HuH-7 (cell line): ENCODE measurements at places on chromosomes 7 and 10.

GRCh38 chr10:87846023-87846422 lies 17.3 kb downstream of the KLLN start:
- no peak for DNase-seq

- DNase-seq = no peak
Observed at GRCh38 chr7:38675494-38676106, 44.4 kb upstream of the AMPH start.

DNA sequence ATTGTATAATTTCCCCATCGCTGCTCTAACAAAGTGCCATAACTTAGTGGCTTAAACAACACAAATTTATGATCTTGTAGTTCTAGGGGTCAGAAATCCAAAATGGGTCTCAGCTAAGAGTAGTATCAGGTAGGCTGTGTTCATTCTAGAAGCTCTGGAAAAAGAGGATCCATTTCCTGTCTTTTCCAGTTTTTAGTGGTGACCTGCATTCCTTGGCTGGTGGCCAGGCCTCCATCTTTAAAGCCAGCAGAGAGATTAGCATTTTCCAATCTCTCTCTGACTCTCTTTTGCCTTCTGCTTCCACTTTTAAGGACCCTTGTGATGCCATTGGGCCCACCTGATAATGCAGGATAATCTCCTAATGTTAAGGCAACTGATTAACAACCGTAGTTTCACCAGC lies 41.0 kb upstream of the C10orf120 start:
- DNase-seq = no peak

- no peak for DNase-seq
Observed at GRCh38 chr7:157877298-157878090, 540.7 kb downstream of the DNAJB6 start.

DNA sequence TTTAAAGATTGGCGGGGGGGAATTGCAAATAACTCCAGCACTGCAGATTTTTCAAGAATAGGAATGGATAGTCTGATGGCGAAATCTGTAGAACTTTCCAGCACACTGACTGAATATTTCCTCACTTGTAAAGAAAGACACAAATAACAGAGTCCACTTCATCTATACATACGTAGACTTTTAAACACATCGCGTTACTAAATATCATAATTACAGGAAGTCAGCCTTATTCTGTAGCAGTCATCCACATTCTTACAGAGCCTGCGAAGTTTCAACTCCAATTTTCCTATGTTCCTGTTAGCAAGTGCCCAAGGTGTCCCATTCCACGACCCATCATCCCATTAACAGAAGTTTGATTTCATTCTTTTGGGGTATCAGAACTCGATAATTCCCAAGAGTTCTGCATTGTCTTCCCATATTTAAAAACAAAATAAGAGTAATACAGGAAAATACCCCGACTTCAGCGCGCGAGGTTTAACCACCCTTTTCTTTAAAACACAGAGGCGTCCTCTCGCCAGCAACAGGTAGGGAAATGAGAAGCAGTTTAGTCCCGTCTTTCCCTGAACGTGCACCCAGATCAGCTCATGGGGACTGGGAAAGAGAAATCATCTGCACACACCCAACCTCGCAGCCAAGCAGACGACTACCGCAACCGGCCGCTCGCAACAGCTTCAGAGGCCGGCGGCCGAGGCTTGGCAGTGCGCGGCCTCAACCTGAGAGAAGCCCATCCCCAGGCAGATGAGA lies 880 bp downstream of the HERC4 start:
- DNase-seq = no peak

DNA sequence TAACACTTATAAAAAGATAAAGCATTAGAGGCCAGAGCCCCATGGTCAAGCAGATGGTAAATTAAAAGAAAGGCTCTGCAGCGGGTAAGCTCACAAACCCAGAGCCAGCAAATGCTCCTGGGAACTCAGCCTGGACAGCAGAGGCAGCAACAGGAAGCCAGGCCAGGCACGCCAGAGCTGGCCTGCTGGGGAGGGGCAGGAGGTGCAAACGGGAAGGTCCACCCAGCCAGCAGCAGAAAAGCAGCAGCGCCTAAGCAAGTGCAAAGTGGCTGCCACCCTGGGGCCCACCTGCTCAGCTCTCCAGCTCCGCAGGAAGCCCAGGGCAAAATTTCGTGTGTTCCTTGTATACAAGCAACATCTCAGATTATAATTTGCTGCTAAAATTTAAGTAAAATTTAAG lies 82.7 kb upstream of the GPR22 start:
- DNase-seq = peak; percentile 39

DNA sequence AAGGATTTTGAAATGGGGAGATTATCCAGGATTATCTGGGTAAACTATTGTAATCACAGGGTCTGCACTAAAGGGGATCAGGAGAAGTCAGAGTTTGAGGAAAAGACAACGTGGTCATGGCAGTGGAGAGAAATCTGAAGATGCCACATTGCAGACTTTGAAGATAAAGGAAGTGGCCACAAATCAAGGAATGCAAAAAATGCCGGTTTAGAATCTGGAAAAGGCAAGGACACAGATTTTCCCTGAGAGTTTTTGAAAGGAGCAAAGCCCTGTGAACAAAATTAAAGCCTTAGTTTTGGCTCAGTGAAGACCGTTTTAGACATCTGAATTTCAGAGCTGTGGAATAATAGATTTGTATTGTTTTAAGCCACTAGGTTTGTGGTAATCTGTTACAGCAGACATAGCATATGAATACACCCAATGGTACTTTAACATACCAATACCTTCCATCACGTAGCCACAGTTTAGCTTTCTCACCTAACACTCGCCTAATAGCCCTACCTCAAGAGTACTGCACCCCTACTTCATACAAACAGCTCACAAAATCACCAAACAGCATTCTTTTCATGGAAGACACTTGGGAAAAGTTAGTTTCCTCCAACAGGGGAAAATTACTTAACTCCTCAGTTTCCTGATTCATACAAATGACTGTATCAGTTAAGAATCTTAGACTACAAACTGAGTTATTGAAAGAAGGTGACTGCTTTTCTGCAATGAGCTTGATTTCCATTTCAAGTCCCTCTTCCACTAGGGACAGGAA lies 446.5 kb downstream of the INHBA start:
- no peak for DNase-seq

DNA sequence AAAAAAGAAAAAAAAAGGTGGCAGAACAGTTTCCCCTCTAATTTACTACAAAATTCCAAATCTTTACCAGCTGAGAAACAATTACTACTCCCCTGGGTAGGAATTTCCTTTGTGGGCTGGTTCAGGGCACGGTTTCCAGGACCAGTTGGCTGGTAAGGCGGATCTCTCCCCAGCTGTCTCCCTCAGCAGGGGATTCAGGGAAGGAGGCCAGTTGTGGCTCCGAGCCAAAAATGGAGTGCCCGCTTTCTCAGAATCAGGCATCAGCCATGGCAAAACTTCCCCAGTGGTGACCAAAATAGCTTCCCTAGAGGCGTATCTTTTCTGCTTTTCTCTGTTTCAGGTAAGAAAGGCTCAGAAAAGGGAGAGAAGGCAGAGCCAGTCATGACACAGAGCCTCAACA lies 91.2 kb downstream of the ZNF22 start:
- no peak for DNase-seq

DNA sequence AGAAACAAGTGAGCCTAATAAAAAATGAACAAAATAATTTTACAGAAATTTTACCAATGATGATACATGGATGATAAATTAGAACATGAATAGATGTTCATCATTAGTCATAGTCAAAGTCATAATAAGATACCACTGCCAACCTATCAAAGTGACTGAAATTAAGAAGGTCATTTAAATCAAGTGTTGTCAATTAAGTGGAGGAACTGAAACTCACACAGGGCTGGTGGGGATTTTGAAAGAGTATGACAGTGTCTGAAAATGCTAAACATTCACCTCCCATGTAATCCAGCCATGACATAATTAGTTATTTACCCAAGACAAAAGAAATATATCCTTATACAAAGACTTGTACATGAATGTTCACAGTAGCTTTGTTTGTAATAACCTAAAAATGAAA lies 57.1 kb upstream of the DYNC1I1 start:
- DNase-seq = no peak
